ENCODE measurements at places on chromosomes 1 and 21. TPM values are rescaled to one million over a fixed set of nuclear protein-coding genes. Genes with fewer than 3 reads are reported as not detected.

GRCh38 chr1:225581186-225581585 is 71.7 kb downstream of the ENAH start:
- no peaks in the 10 kb centered on the region for H3K4me1 ChIP-seq
- H3K27ac ChIP-seq, result no peak overlapping the region
- DNase-seq, result no peak
- no peaks in the 10 kb centered on the region for H3K36me3 ChIP-seq
- H3K4me3 ChIP-seq, result no peak overlapping the region

- H3K4me3 ChIP-seq, result no peak overlapping the region
- no peaks in the 10 kb centered on the region for H3K4me1 ChIP-seq
- H3K36me3 ChIP-seq, result no peaks in the 10 kb centered on the region
- H3K27ac ChIP-seq, result no peak overlapping the region
Observed at GRCh38 chr1:33667386-33668282, 195.2 kb downstream of the ZSCAN20 start.

DNA sequence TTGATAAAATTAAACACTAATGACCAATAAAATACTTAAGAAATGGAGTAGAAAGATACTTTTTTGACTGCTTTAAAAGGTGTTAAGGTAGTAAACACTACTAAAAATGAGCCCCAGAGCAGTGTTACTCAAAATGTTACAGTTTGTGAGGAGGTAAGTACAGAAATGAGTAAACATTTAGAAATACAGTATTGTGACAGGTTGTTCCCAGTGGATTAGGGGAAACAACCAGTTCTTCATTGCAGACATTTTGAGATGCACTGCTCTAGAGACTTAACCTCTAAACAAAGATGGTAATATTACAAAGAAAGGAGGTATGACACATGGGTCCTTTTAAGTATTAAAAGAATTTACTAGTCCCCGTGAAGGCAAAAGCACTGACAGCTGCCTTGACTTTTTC is 12.7 kb downstream of the DHX9 start:
- H3K27me3 ChIP-seq, result no peaks in the 10 kb centered on the region
- H3K36me3 ChIP-seq, result peaks cover 19% of the 10 kb centered on the region
- H3K4me1 ChIP-seq, result no peaks in the 10 kb centered on the region
- no peak for DNase-seq
- no peak overlapping the region for H3K27ac ChIP-seq

DNA sequence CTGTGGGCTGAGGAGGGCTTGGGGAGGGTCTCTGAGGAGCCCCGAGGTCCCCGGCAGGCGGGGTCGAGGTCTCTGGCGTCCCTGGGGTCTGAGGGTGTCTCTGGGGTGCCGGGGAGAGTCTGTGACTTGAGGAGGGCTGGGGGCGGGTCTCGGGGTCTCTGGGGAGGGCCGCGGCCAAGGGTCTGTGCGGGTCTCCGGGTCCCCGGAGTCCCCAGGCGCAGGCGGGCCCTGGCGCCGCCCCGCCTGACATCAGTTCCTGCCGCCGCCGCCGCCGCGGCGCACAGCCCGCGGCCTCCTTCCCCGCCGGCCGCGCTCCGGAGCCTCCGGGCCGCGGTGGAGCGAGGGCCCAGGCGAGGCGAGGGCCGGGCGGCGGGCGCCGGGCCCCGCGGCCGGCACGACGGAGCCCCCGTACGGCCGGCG is at the start of gene PLEKHM2:
TSS of gene PLEKHM2 (plus strand) at position 279 of the 420 bp plus-strand sequence. CDS start 239 bp downstream, outside the sequence.
- DNase-seq, result no peak
- peak within 1 kb of the TSS; percentile 90 for H3K4me3 ChIP-seq
- no peaks in the 10 kb centered on the region for H3K36me3 ChIP-seq
- peak within 1 kb of the TSS; percentile 92 for H3K27ac ChIP-seq

- no peak overlapping the region for H3K4me3 ChIP-seq
- no peaks in the 10 kb centered on the region for H3K36me3 ChIP-seq
- H3K4me1 ChIP-seq, result peaks cover 4% of the 10 kb centered on the region
- DNase-seq, result no peak
- H3K27ac ChIP-seq, result no peak overlapping the region
Observed at GRCh38 chr1:93552741-93553455, 105.0 kb downstream of the FNBP1L start.

DNA sequence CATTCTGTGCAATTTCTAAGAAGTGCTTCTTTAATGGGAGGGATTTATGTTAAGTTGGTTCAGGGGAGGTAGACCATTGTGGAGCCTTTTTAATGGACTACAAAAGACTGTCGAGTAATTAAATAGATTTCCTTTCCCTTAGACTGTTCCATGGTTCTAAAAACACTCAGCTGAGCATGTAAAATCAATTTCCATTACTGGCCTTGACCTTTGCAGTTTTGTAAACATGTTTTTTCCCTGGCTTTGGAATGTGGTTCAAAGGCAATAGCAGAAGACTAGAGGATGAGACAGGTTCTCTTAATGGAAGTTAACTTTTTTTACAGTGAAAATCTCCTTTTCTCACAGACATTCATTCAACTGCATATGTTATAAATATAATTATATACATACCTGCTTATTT is 37.6 kb upstream of the BTG3 start:
- H3K27ac ChIP-seq, result no peak overlapping the region
- no peaks in the 10 kb centered on the region for H3K4me1 ChIP-seq
- no peaks in the 10 kb centered on the region for H3K27me3 ChIP-seq
- H3K4me3 ChIP-seq, result no peak overlapping the region

DNA sequence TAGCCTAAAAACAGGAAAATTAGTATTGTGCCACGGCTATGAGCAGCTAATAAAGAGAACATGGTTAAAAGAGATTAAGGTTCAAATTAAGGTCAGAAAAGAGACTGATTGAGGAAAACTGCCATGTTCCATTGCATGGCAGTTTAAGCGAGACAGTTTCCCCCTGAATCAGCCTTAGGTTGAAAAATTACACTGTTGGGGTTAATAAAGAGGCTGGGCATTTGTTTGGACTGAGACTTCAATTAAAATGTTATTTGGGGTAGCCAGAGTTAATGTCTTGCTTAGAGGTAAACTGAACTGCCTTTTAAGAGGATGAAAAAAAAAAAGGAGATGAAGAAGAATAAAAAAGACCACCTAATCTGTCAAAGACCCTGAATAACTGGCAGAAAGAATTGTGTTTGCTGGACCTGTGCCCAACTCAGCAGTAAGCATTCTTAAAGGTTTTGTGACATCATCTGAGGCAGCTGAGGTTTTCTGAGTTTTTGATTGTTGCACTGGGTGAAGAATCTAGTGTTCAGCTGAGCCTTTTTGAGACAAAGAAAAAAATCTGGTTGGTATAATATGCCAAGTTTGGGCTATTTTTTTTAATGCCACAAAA is 17.7 kb upstream of the PROX1 start:
- no peak for DNase-seq
- H3K4me1 ChIP-seq, result no peaks in the 10 kb centered on the region
- no peak overlapping the region for H3K27ac ChIP-seq
- no peak overlapping the region for H3K4me3 ChIP-seq

- H3K27ac ChIP-seq, result no peak overlapping the region
- H3K4me1 ChIP-seq, result no peaks in the 10 kb centered on the region
- no peak for DNase-seq
- no peaks in the 10 kb centered on the region for H3K27me3 ChIP-seq
Observed at GRCh38 chr1:212827171-212827776, 20.2 kb downstream of the SPATA45 start.

GRCh38 chr1:156002188-156002911 is 18.4 kb downstream of the SSR2 start:
- no peaks in the 10 kb centered on the region for H3K36me3 ChIP-seq
- H3K27me3 ChIP-seq, result no peaks in the 10 kb centered on the region
- no peak overlapping the region for H3K27ac ChIP-seq
- DNase-seq, result no peak
- no peaks in the 10 kb centered on the region for H3K4me1 ChIP-seq

- peak; percentile 56 for DNase-seq
- no peaks in the 10 kb centered on the region for H3K36me3 ChIP-seq
- no peaks in the 10 kb centered on the region for H3K4me1 ChIP-seq
- H3K4me3 ChIP-seq, result no peak overlapping the region
- H3K27me3 ChIP-seq, result no peaks in the 10 kb centered on the region
Observed at GRCh38 chr1:21939650-21940374, 2.7 kb upstream of the HSPG2 start.

GRCh38 chr1:8412183-8412831 is 94.4 kb downstream of the SLC45A1 start:
- H3K4me3 ChIP-seq, result no peak overlapping the region
- no peaks in the 10 kb centered on the region for H3K36me3 ChIP-seq
- H3K27ac ChIP-seq, result peak overlapping the region; percentile 78
- H3K4me1 ChIP-seq, result peaks cover 69% of the 10 kb centered on the region
- DNase-seq, result peak; percentile 89

DNA sequence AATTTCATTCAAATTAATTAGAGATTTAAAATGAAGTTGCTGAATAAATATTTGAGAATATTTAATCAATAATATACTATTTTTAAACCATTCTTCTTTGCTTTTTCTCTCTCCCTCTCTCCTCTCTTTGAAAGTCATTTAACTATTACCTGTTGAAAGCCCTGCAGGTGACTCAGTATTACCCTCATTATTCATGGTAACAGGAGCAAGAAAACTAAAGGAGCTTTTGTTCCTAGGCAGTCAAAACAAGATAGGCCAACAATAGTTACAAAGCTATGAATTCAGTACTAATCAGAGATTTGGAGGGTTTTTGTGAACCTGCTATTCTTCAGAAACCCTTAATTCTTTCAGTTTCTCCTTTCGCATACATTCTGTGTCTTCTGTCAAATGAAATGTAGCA is 721.3 kb upstream of the NCAM2 start:
- H3K4me3 ChIP-seq, result no peak overlapping the region
- H3K36me3 ChIP-seq, result no peaks in the 10 kb centered on the region
- H3K27ac ChIP-seq, result no peak overlapping the region
- DNase-seq, result no peak
- no peaks in the 10 kb centered on the region for H3K4me1 ChIP-seq

GRCh38 chr1:98253145-98253544 is 332.3 kb upstream of the DPYD start:
- no peak overlapping the region for H3K4me3 ChIP-seq
- H3K36me3 ChIP-seq, result no peaks in the 10 kb centered on the region
- DNase-seq, result no peak
- no peaks in the 10 kb centered on the region for H3K27me3 ChIP-seq
- H3K27ac ChIP-seq, result no peak overlapping the region
- H3K4me1 ChIP-seq, result no peaks in the 10 kb centered on the region

DNA sequence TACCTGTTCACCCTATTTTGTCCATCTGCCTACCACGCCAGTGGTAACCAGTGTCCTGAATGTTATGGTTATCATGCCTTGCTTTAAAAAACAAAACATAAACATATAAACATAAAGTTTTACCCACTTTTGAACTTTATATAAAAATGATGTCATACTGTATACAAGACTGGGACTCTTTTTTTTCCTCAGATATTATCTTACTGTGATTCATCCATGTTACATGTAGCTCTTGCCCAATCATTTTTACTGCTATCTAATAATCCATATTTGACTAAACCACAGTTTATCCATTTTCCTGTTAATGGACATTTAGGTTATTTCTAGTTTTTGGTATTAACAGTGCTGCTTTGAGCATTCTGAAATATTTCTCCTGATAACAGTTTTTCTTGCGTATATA is 78.8 kb downstream of the GPR161 start:
- H3K4me3 ChIP-seq, result no peak overlapping the region
- H3K36me3 ChIP-seq, result no peaks in the 10 kb centered on the region
- no peak for DNase-seq
- H3K27me3 ChIP-seq, result no peaks in the 10 kb centered on the region

GRCh38 chr1:22854688-22855565 is 117.7 kb downstream of the LACTBL1 start:
- H3K4me1 ChIP-seq, result no peaks in the 10 kb centered on the region
- no peak for DNase-seq
- no peak overlapping the region for H3K4me3 ChIP-seq
- no peaks in the 10 kb centered on the region for H3K36me3 ChIP-seq
- H3K27ac ChIP-seq, result no peak overlapping the region

DNA sequence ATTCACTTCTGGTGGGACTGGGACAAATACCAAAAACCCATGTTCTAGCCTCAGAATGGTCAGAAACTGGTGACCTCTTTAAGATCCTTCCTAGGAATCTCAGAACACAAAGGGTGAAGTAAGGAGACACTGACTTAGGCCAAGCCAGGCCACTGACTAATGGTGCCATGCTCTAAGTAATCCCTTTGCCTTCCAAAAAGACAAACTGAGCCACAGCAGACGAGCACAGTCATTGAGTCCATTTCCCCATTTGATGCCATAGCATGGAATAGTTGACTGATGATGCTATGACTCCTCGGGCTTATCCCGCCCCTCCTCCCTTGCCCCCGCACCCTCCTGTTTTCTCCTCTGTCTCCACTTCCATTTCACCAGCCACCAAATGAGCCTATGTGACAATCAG is 145.8 kb upstream of the ZNF648 start:
- no peak overlapping the region for H3K4me3 ChIP-seq
- no peaks in the 10 kb centered on the region for H3K4me1 ChIP-seq
- no peaks in the 10 kb centered on the region for H3K36me3 ChIP-seq
- H3K27ac ChIP-seq, result peak overlapping the region; percentile 37

GRCh38 chr1:214404571-214405213 is 123.7 kb downstream of the SMYD2 start:
- H3K4me1 ChIP-seq, result no peaks in the 10 kb centered on the region
- no peak overlapping the region for H3K4me3 ChIP-seq

GRCh38 chr1:1487701-1488100 is 16.1 kb downstream of the ATAD3B start:
- no peak overlapping the region for H3K4me3 ChIP-seq
- no peak for DNase-seq
- peaks cover 3% of the 10 kb centered on the region for H3K36me3 ChIP-seq
- H3K27me3 ChIP-seq, result no peaks in the 10 kb centered on the region
- H3K27ac ChIP-seq, result no peak overlapping the region

DNA sequence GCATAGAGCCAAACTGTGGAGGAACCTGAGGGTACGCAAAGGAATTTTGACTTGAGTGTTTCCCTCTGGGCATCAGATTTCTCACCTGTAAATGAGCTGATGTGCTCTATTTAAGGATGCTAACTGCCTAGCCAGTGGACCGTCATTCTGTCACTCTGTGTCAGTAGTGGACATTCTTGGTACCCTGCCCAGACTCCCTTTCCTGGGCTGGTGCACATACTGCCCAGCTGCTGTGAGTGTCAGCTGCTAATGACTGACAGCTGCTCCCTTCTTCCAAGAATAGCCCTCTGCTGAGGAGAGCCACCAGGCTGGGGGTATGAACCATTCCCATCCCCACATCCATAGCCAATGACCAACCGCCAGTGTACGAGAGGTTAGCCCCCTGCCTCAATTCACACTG is 193.1 kb upstream of the DAB1 start:
- H3K4me1 ChIP-seq, result no peaks in the 10 kb centered on the region
- no peak overlapping the region for H3K4me3 ChIP-seq
- H3K36me3 ChIP-seq, result no peaks in the 10 kb centered on the region
- DNase-seq, result no peak
- H3K27ac ChIP-seq, result no peak overlapping the region

GRCh38 chr21:36709030-36709867 is 10.3 kb downstream of the SIM2 start:
- peaks cover 10% of the 10 kb centered on the region for H3K27me3 ChIP-seq
- H3K4me1 ChIP-seq, result no peaks in the 10 kb centered on the region
- no peak overlapping the region for H3K4me3 ChIP-seq
- no peak overlapping the region for H3K27ac ChIP-seq
- DNase-seq, result no peak
- H3K36me3 ChIP-seq, result no peaks in the 10 kb centered on the region

UAP1 gene
- 72.1 TPM for total RNA-seq

CFHR3 gene
- not detected for total RNA-seq

F13B gene
- not detected for total RNA-seq

CD1D gene
- 1.3 TPM for total RNA-seq

AUNIP gene
- total RNA-seq, result 0.32 TPM

MYCL gene
- 14.5 TPM for total RNA-seq

LAMB3 gene
- total RNA-seq, result 43.7 TPM

LRRC53 gene
- total RNA-seq, result not detected

ST6GALNAC5 gene
- total RNA-seq, result 18.5 TPM
